Cardiac atrium fibroblast (primary cell): ENCODE measurements at places on chromosomes 1 and 21. TPM values are rescaled to one million over a fixed set of nuclear protein-coding genes. Genes with fewer than 3 reads are reported as not detected.

Gene PADI2
- total RNA-seq: not detected in 2 replicates

Gene CLCA4
- not detected in 2 replicates for total RNA-seq

Gene TXNIP
- total RNA-seq: 302 and 306 TPM in 2 replicates

Gene RNPC3
- total RNA-seq: 6.5 and 9.9 TPM in 2 replicates

Gene TLCD4
- total RNA-seq: 0.32 and 0.54 TPM in 2 replicates

Gene SPATA46
- total RNA-seq: not detected in 2 replicates

Gene ZNF683
- not detected in 2 replicates for total RNA-seq

Gene S100A8
- not detected in 2 replicates for total RNA-seq

Gene FAM151A
- not detected in 2 replicates for total RNA-seq

Gene AMPD1
- not detected in 2 replicates for total RNA-seq

Gene GPR137B
- total RNA-seq: 9.2 and 17.8 TPM in 2 replicates

Gene EFHD2
- 9.4 and 17.3 TPM in 2 replicates for total RNA-seq

Gene TMPRSS2
- not detected in 2 replicates for total RNA-seq

Gene HSD11B1
- 16.6 and 177 TPM in 2 replicates for total RNA-seq
